NCI-H1092 (cell line): ENCODE measurements at places on chromosomes 4 and X.

DNA sequence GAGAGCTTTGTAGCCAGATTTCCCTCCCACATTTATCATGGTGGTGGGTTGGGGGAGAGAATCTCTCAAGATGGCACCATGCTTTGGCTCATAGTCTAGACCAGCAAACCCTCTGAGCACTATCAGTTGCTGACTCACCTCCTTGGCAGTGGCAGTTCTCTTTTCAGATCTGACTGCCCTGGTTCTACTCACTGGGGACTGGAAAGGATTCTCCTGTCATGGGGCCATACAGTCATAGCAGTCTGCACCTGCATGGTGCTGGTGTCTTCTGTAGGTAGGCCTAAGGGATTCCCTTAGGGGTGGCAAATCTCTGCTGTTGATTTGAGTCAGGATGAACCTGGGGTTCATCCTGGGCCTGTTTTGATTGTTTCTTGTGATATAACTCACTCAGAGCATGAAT lies 2.6 kb downstream of the TEX13B start:
- DNase-seq: no peak

- no peak for DNase-seq
Measured at GRCh38 chr4:26140150-26140898, 180.5 kb upstream of the RBPJ start.

GRCh38 chrX:81229229-81229628 lies 27.3 kb downstream of the SH3BGRL start:
- no peak for DNase-seq

- peak; percentile 2 for DNase-seq
Measured at GRCh38 chr4:4791299-4792111, 68.0 kb upstream of the MSX1 start.

GRCh38 chr4:6892909-6893202 lies 16.8 kb upstream of the TBC1D14 start:
- no peak for DNase-seq

DNA sequence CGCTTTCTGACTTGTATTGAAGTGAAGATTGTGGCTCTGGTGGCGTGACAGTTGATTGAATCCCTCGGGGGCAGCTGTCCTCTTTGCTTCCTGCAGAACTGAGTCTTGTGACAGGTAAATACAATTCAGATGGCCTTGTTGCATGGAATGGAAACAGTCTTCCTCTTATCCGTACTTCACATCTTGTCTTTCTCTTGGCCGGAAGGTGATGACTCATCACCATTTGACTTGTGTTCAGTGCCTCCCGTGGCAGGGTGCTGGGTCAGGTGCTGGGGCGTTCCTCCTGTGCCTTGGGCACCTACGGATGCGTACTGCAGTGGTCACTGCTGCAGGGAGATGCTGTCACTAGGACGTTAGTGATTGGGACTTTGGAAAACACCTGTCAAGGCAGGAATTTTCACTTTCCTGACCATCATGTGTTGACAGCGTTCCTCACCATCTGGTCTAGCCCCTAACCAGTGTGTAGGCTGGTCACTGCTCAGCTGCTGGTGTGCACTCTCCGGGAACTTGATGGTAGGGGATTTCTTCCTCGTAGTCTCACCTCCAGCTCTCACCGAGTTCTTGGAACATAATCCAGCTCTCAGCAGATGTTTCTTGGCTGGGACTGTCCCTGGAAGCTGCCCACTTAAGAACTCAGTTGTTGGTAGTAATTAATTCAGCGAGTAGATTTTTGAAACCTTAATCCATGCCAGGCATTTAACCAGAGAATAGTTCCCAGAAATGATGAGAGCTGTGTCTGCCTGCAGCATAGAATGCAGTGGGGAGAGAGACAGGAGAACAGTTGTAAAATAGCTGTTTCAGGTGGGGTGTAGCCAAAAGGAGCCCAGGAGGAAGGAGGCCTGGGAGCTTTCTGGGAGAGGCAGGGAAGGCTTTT lies 7.2 kb downstream of the TBC1D14 start:
- DNase-seq: no peak

- DNase-seq: no peak
Measured at GRCh38 chr4:56803471-56803870, 18.0 kb downstream of the SPINK2 start.

DNA sequence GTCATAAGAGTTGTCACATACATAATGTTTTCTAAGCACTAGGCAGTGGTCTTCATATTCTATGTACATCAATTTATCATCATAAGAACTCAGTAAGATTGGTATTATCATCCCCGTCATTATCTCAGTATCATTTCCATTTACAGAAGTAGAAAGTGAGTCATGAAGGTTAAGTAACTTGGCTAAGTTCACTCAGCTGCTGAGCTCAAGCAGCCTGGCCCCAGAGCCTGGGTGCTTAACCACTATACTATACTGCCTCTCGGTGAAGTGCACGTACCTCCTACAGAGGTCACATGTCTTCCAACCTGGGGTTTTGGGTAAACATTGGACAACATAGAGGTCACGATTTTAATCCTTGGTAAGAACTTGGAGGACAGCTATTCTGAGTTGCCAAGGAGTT lies 161.5 kb upstream of the GATB start:
- DNase-seq: no peak

DNA sequence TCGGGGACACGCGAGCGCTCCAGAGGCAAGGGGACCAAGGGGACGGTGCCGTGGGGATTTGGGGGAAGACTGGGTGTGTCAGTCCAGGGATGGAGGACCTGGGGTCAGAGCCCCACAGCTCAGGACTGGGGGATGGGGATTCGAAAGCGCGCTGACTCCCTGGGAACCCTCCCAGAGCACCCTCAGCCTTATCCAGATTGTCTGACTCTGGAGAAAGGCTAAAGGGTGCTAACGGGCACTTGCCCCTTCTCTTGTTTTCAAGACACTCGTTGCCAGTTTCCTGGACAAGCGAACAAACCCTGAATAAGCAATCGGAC lies 1.1 kb downstream of the DOCK11 start:
- no peak for DNase-seq

DNA sequence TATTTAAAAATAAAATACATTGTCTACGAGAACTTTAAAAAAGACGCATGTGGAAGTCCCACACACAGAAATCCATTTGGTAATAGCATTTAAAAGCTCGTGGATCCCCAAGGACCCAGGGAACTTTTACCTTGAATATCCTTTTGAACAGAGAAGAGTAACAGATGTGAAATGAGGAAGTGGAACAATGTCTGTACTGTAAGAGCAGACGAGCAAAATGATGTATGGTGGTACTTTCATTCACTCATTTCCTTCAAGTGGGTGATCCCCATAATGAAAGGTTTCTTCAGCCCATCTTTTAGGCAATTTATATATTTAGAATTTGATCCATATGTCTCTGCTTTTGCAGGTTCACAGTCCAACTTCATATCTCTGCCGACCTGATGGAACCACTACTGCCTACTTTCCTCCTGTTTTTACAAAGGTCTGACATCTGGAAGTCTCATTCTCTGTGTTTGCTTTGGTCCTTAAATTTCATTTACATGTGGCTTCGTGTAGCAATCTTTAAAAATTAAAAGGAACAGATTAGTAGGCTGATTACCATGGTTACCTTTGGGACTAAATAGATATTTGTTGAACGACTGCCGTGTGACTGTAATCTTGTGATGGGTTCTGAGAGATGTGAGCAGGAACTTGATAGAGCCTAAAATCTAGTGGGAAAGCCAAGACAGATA lies 188.4 kb downstream of the PALLD start:
- no peak for DNase-seq

DNA sequence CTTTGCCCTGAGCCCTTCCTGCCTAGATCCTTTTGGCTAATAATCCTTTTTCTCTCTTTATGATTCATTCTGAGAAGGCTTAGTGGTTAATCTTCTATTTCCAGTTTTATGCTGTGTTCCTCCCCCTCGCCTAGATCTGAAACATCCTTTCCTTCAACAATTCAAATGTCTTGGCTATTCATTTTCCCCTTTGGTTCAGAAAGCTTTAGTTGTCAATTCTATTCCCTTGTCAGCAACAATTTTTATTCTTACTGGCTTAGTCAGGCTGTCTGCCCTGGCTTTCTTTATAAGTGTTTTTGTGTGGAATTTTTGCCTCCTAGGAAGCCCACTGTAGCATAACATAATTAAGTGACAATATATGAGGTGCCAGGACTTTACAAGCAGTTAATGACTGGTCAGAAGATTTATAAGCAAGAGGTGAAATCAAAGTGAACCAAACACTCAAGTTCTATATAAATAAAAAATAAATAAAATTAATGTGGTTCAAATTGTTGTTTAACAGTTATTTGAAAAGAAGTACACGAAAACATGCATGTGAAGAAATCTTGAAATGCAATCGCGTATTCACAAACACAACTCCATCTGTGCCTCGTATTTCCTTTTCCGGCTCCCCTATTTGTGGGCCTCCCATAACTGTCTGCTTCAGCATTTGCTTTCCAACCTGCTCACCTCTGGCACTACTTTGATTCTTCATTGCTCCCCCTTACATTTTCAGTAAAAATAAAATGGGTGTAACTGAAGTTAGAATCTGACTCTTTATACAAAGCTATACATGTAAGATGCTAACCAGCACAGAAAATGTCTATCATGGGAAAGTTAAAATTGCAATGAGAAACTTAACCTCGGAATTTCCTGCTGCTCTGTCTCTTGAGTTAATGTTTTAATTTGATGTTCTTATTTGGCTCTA lies 235.4 kb downstream of the SPRY1 start:
- no peak for DNase-seq

- no peak for DNase-seq
Measured at GRCh38 chr4:95798727-95799126, 41.2 kb upstream of the PDHA2 start.

- no peak for DNase-seq
Measured at GRCh38 chrX:139924069-139924695, 8.7 kb downstream of the ATP11C start.

DNA sequence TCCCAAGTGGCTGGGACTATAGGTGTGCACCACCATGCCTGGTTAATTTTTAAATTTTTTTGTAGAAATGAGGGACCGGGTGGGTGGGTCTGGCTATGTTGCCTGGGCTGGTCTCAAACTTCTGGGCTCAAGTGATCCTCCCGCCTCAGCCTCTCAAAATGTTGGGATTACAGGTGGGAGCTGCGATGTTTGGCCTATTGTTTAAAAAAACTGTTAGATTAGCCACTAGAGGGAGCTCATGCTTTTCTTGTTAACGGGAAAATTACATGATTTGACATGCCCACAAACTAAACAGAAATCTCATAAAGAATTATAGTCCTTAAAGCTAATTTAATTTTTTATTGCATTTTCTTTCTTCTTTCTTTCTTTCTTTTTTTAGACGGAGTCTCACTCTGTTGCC lies 5.0 kb upstream of the SDAD1 start:
- DNase-seq: peak; percentile 52

DNA sequence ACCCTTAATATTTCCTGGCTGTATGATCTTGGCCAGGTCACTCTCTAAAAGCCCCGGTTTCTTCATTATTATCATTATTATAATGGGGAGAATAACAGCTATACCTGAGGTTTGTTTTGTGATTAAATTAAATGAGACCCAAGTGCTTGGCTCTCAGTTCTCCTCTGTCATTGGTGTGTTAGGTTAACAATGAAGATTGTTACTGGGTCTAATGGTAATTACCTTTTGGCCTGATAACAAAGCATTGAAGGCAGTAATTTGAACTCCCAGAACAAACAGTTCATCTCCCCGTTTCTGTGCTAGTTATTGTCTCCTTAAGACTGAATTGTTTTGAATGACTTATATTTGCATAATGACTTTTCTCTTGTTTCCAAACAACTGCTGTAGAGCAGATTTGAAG lies 6.8 kb upstream of the ANAPC4 start:
- no peak for DNase-seq

DNA sequence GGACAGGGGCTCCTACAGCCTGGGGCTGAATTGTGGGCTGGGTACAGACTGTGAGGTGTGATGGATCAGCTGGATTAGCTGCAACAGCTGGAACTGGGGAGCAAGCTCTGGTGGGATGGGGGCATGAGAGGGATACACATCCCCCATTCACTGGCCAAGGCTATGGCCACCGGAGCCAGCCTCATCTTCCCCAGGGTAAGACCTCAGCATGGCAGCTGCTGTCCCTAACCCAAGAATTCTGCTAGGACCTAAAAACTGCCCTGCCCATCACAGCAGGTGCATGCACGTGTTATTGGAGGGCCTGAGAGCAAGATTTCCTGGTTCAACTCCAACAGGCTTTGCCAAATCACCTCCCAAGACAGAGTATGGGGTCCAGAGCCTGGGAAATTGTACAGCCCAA lies 258.6 kb upstream of the AGTR2 start:
- DNase-seq: no peak

GRCh38 chr4:139297001-139297410 lies 4.3 kb upstream of the NAA15 start:
- no peak for DNase-seq

- DNase-seq: no peak
Measured at GRCh38 chr4:99507762-99508161, 3.1 kb upstream of the C4orf17 start.

DNA sequence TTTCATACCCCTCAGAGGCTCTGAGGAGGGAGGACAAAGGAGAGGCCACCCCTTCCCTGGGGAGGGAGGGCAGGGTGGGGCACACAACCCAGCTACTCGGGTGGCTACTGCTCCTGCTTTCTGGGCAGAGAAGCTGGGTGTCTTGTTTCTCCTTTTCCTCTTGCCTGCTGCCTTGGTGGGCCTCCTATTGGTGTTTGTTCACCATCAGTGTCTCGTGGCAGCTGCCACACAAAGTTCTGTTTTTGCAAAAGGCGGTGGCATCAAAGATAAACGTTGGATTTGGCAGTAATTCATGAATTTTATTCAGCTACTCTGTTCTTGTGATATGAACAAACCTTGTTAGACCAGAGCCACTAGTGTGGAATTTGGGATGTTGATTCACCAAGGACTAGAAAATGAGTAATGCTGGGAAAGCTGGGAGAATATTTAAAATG lies 153.0 kb upstream of the SCML1 start:
- DNase-seq: no peak

- no peak for DNase-seq
Measured at GRCh38 chrX:16451334-16451733, 198.6 kb upstream of the S100G start.

- no peak for DNase-seq
Measured at GRCh38 chr4:112340023-112340422, 42.9 kb downstream of the ALPK1 start.

DNA sequence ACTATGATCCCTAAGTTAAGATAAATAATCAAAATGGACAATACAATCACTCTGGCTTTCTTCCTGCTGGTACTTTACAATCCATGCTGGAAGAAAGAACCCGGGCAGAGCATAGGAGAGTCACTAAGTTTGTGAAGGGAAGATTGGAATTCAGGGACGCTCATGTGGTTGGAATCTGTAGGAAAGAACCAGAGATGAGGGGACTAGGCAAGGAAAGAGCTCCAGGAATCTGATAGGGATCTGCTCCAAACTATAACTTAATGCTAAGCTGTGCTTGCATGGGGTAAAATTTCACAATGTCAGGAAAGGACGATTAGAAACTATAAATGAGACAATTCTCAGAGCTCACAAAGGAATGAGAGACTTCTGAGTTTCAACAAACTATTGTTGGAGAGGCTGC lies 167.5 kb downstream of the ADGRA3 start:
- DNase-seq: no peak

- no peak for DNase-seq
Measured at GRCh38 chrX:40922307-40922706, 162.9 kb upstream of the USP9X start.

DNA sequence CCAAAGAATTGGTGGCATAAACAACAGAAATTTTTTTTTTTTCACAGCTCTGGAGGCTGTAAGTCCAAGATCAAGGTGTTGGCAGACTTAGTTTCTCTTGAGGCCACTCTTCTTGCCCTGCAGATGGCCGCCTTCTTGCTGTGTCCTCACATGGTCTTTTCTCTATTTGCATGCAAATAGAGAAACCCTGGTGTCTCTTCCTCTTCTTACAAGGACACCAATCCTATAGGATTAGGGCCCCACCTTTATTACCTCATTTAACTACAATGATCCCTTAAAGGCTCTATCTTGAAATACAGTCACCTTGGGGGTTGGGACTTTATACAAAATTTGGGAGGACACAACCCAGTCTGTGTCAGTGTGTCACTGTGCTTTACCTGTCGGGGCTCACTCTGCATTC lies 175.4 kb upstream of the PGRMC2 start:
- no peak for DNase-seq
